Cerebellum (tissue), 4 donors: ENCODE measurements at places on chromosomes 13 and 19.

- DNase-seq = no peak
Observed at GRCh38 chr13:95455782-95456181, 96.7 kb upstream of the CLDN10 start.

- no peak for DNase-seq
Observed at GRCh38 chr19:5665781-5666513, 14.4 kb downstream of the MICOS13 start.

- peak; percentile 73 for DNase-seq
Observed at GRCh38 chr13:102400675-102401145, 1.1 kb downstream of the FGF14 start.

- DNase-seq = no peak
Observed at GRCh38 chr13:64529874-64530485, 2700.2 kb downstream of the PCDH9 start.

GRCh38 chr13:104024416-104025170 is 958.4 kb upstream of the SLC10A2 start:
- no peak for DNase-seq

DNA sequence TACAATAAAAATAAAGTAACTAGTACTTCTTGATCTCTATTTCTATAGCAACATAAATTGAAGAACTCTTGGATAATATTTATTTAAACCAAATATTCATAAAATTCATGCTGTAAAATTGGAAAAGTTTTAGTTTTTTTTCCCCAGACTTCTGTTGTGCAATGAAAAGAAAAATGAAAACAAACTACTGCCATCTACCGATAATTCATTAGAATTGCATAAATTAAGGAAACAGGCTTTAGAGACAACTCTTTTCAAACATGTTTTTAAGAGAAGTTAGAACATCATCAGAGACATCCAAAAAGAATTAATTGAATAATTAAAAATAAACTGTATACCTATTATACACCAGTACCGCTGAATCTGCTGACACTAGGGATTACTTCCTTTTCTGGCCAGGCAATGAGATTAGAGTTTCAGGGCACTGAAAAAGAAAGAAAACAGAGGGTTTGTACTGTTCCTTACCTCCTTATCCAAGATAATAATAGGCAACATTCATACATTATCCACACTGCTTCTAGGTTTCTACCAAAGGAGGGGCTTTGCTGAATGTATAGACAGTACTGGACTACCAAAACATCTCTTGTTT is 4.9 kb downstream of the CCDC122 start:
- peak; percentile 7 for DNase-seq

GRCh38 chr19:16814526-16815100 is 14.6 kb upstream of the SIN3B start:
- DNase-seq = no peak

DNA sequence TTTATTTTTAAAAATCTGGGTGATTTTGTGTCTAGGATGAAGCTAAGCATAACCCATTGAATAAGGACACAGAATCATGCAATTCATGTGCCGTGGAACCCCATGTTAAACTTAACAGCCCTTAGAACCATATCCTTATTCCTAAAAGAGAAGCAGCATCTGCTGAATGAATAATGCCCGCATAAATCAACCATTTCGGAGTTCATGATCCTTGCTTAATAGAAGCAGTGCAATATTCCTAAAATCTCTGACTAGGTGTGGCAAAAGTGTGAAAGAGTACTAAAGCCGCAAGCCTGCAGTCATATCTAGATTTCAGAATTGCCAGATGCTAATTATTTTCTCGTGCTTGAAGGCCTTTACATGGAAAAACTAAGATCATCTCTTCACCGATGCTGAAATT is 33.6 kb upstream of the ARGLU1 start:
- DNase-seq = no peak
